Vagina (tissue), 2 donors: ENCODE measurements at places on chromosomes 7 and 10.

DNA sequence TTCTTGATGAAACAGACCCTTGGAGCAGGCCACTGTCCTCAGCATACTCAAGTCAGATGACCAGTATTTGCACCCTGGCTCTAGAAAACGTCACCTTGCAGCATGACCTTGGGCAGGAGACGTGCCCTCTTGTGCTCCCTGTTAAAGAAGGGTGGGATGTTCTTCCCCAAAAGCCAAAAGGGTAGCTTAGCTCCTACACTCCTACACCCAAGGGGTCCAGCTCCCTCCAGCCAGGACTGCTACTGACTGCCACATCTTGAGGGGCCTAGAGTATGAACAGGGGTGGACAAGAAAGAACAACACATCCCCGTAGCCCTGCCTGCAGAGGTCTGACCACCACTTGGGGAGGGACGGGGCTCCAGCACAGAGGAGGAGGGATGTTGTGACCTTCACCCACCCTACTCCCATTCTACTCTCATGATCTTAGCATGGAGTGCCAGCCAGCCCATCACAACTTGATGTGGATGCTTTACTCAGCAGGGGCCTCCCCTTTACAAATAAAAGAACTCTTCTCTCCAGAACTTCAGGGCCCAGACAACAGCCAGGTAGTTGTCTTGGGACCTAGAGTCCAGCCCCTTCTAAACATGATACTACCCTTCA is 165.3 kb upstream of the ZMIZ1 start:
- DNase-seq, result peak; percentile 69

DNA sequence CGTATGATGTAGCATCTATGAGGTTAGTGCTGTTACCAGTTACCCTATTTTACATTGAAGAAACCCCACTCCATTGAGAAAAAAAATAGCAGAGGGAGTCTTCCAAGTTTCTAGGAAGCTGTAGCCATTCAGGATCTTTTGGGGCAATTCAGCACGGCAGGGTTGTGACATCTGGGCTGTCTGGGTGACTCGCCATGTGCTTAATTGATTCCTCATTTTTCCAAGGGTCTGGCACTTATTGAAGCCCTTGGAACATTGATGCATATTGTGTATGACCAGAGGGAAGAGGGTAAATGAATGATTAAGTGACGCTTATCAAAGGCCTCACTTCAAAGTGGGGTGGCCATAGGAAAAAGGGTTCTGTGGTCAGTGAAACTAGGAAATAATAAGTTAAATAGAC is 248.7 kb downstream of the ARHGAP12 start:
- no peak for DNase-seq

GRCh38 chr7:94618126-94618525 is 37.8 kb downstream of the SGCE start:
- DNase-seq, result no peak

DNA sequence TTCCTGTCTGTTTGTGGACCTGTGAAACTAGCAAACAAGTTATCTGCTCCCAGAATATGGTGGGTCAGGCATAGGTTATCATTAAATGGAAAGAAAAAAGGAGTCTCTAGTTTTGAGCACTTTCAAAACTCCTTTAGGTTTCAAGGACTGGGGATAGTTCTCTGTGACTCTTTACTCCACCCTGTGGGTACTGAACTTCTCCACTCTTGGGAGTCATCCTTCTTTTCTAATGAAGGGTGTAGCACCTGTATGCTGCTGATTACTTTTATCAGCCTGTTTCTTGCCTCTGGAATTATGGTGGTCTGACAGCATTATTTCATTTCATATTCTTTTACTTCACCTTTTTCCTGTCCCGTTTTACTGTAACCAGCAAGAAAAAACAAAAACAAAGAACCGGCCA is 6.7 kb downstream of the GNAI1 start:
- DNase-seq, result no peak

GRCh38 chr7:87735360-87735759 is 107.2 kb downstream of the RUNDC3B start:
- DNase-seq, result no peak

GRCh38 chr7:1650363-1651030 is 19.6 kb upstream of the ELFN1 start:
- DNase-seq, result no peak

GRCh38 chr7:107937531-107937930 is 46.5 kb downstream of the DLD start:
- DNase-seq, result no peak

GRCh38 chr10:114336823-114337509 is 67.3 kb downstream of the AFAP1L2 start:
- DNase-seq, result no peak

- DNase-seq, result no peak
Observed at GRCh38 chr10:78389419-78389818, 355.8 kb downstream of the RPS24 start.

DNA sequence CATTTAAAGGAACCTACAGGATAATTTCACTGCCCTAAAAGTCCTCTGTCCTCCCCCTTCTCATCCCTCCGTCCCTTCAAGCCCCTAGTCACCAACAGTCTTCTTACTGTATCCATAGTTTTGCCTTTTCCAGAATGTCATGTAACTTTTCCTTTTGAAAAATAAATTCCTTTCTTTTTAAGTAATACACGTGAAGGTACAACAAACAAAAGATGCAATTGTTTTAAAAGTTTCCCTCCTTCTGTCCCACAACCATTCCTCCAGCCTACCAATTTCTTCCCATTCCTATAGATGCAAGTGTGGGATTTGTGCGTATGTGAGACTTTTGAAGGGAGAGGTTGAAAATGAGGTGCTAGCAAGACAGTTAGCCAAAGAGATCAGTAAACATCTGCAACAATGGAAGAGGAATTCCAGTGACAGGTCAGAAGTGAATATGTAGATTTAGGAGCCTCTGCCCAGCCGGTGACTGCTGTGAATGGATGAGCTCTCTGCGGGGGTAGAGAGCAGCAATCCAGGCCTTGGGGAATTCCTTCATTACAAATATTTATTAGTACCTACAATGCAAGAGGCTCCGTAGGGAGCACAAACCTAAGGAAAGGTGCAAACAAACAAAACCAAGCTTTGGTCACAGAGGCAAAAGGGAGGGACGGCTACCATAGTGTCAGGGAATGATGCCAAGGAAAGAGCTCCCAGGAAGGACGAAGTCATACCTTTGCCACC is 243.6 kb downstream of the SKIDA1 start:
- no peak for DNase-seq

DNA sequence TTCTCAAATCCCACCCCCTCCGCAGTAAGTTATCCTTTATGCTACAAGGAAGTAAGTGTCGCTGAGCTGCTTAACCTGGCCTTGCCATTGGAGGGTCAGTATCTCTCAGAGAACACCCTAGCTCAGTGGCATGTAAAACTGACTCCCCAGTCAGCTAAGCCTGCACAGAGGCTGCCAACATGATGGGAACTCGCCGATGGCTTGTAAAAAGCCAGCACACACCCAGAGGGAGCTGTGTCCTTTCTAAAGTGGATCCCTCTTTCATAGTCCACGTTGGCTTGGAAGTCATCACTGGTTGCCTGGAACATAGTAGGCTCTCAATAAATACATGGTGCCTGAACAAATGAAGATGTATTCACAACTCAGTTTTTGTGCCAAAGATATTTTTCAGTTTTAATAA is 249.1 kb upstream of the YAE1 start:
- DNase-seq, result no peak

DNA sequence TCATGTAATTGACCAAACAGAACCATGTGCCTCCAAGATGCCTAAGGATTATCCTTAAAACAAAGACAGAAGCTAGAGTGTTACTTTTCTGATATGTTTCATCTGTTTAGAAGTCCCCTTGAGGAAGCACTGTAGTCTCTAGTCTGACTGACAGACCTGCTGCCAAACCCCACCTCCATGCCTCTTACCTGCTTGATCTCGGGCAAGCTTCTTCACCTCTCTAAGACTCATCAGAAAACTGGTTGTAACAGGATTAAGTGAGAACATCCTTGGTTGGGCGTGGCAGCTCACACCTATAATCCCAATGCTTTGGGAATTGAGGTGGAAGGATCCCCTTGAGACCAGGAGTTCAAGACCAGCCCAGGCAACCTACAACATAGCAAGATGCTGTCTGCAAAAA is 42.2 kb upstream of the OTUD1 start:
- no peak for DNase-seq
